ENCODE measurements at places on chromosomes 11 and 22. TPM values are rescaled to one million over a fixed set of nuclear protein-coding genes. Genes with fewer than 3 reads are reported as not detected.

The LRP4 gene
- 17.4 TPM for total RNA-seq

The MS4A3 gene
- not detected for total RNA-seq

The DTX4 gene
- total RNA-seq = 17.8 TPM

The CCDC15 gene
- under 0.01 TPM for total RNA-seq

The CREB3L1 gene
- 14.8 TPM for total RNA-seq

DNA sequence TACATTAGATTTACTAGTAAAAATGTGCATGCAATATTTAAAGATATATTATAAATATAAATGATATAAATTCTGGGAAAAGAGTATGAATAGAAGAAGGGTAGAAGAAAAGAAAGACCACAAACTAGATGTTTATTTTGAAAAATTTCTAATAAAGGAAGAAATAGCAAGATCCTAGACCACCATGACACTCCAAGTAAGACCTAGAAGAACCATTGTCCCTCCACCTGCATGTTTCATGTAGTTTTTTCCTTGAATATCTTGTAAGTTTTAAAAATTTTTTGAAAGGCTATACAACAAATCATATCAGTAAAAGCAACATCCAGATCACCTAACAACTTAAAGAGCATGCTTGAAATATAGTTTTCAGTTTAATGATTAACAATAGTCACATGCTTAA is 46.8 kb downstream of the ARHGAP32 start:
- no peaks in the 10 kb centered on the region for H3K4me1 ChIP-seq
- H3K4me3 ChIP-seq = no peak overlapping the region
- no peaks in the 10 kb centered on the region for H3K36me3 ChIP-seq

- no peaks in the 10 kb centered on the region for H3K4me1 ChIP-seq
- no peaks in the 10 kb centered on the region for H3K36me3 ChIP-seq
- H3K27me3 ChIP-seq = no peaks in the 10 kb centered on the region
- H3K4me3 ChIP-seq = no peak overlapping the region
Measured at GRCh38 chr11:92211576-92212167, 12.9 kb upstream of the FAT3 start.

DNA sequence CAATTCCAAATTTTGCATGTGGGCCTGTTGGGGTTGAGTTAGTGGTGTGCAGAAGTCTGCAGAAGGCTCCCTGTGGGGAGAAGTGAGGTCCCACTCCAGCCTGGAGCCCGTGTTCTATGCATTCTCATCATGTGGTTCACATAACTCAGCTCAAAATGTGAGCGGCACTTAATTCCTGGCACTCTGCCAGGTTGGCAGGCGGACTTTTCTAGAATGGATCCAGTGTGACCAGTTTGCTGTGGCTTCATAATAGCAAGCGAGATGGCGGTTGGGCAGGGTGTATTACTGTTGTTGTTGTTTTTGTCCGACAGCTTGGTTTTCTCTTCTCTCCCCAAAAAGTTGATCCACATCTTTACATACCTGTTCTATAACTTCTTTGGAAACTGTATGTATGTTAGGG is 146.8 kb upstream of the TTC12 start:
- no peaks in the 10 kb centered on the region for H3K4me1 ChIP-seq
- no peak overlapping the region for H3K4me3 ChIP-seq
- no peaks in the 10 kb centered on the region for H3K27me3 ChIP-seq
- DNase-seq = no peak
- no peak overlapping the region for H3K27ac ChIP-seq

- H3K4me1 ChIP-seq = no peaks in the 10 kb centered on the region
- peak overlapping the region; percentile 61 for H3K27ac ChIP-seq
- peak; percentile 22 for DNase-seq
- H3K36me3 ChIP-seq = no peaks in the 10 kb centered on the region
- H3K27me3 ChIP-seq = no peaks in the 10 kb centered on the region
Measured at GRCh38 chr11:93537049-93537448, 6.1 kb downstream of the SMCO4 start.

- no peak for DNase-seq
- H3K4me3 ChIP-seq = no peak overlapping the region
- no peaks in the 10 kb centered on the region for H3K4me1 ChIP-seq
- no peak overlapping the region for H3K27ac ChIP-seq
- no peaks in the 10 kb centered on the region for H3K27me3 ChIP-seq
- no peaks in the 10 kb centered on the region for H3K36me3 ChIP-seq
Measured at GRCh38 chr11:85109141-85109540, 518.0 kb downstream of the DLG2 start.

- peak overlapping the region; percentile 49 for H3K27ac ChIP-seq
- H3K4me3 ChIP-seq = no peak overlapping the region
- H3K27me3 ChIP-seq = no peaks in the 10 kb centered on the region
- no peaks in the 10 kb centered on the region for H3K36me3 ChIP-seq
- peak; percentile 34 for DNase-seq
Measured at GRCh38 chr11:132770829-132771530, 761.3 kb downstream of the OPCML start.

GRCh38 chr11:45104790-45105084 is 41.7 kb upstream of the PRDM11 start:
- H3K4me1 ChIP-seq = no peaks in the 10 kb centered on the region
- no peak for DNase-seq
- no peak overlapping the region for H3K27ac ChIP-seq
- H3K36me3 ChIP-seq = no peaks in the 10 kb centered on the region

- no peaks in the 10 kb centered on the region for H3K27me3 ChIP-seq
- no peak for DNase-seq
- H3K4me1 ChIP-seq = peaks cover 9% of the 10 kb centered on the region
- H3K36me3 ChIP-seq = no peaks in the 10 kb centered on the region
- peak overlapping the region; percentile 70 for H3K27ac ChIP-seq
Measured at GRCh38 chr11:78560826-78561484, 13.7 kb downstream of the NARS2 start.

DNA sequence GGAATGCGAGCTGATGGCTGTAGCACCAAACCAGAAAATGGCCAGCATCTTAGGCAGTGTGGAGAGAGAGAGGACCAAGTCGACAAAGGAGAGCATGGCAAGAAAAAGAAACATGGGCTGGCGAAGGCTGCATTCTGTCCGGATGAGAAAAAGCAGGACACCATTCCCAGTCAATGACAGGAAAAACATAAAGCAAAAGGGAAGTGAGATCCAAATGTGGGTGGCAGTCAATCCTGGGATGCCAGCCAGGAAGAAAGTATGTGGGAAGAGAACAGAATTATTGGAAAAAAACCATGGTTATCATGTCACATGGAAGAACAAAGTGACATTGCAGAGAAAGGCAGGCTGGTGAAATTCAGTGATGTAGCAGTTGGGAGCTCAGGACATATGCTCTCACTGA is 36.9 kb upstream of the OR56A1 start:
- H3K4me1 ChIP-seq = no peaks in the 10 kb centered on the region
- DNase-seq = no peak
- H3K27ac ChIP-seq = no peak overlapping the region
- no peak overlapping the region for H3K4me3 ChIP-seq

DNA sequence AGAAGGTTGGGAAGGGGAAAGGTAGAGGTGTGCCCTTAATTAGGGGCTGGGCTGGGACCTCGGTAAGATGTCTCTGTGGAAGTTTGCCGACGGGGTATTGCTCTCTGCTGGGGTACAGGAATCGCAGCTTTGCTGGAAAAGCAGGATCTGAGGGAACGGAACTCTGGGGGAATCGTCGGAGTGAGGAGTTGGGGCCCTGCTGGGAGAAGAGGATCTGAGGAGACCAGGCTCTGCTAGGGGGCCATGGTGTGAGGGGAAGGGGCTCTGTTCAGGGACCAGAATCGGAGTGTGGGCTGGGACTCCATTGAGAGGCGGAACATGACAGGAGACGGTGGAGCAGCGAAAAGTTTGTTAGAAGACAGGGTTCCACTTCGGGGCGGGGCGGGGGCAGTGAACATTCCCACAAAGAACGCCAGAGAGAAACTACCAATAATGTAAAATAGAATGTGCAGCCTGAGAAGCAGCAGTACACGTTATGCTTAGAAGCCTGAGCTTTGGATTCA is 456 bp downstream of the AAMDC start:
- H3K36me3 ChIP-seq = no peaks in the 10 kb centered on the region
- DNase-seq = peak; percentile 30
- peak overlapping the region; percentile 91 for H3K4me3 ChIP-seq

DNA sequence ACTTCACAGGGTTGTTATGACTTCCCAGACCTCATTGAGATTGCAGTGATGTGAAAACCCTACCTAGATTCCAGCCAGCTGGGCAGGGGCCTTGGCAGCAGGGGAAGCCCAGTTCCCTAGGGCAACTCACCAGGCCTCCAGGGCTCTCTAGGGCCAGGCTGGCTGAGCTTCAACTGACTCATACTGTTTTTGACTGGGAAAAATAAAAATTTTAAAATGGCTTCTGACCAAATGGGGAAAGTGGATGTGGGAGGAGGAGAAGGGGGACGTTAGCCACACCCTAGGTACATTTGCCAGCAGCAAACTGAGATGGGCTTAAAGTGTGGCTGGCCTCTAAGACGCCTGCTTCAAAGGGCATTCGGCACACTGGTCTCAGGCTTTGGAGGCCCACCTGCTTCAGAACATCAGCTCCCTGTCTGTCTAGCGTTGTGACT is 39.0 kb downstream of the BMAL1 start:
- H3K4me3 ChIP-seq = no peak overlapping the region
- H3K4me1 ChIP-seq = no peaks in the 10 kb centered on the region
- H3K27ac ChIP-seq = peak overlapping the region; percentile 56
- H3K27me3 ChIP-seq = no peaks in the 10 kb centered on the region
- H3K36me3 ChIP-seq = no peaks in the 10 kb centered on the region
